Activated naive CD8-positive, alpha-beta T cell treated with anti-CD3 and anti-CD28 coated beads, Interleukin-2, amount 10 ng/mL, durations not matched to agents 7 days and 5 days (primary cell): ENCODE measurements at places on chromosomes 7 and 10.

DNA sequence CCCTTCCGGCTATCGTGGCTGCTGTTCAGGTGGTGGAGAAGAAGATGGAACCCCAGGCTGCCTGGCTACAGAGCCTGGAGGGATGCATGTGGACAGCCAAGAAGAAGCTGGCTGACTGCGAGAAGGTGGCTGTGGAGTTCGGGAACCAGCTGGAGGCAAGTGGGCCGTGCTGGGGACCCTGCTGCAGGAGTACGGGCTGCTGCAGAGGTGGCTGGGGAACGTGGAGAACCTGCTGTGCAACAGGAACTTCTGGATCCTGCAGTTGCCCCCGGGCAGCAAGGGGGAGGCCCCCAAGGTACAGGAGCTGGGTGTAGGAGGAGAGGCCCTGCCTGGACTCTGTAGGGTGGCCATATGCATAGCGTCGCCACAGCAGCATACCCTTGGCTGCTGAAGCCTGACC is 25.6 kb downstream of the ZNF783 start:
- H3K27me3 ChIP-seq, result peaks cover 4% of the 10 kb centered on the region
- H3K36me3 ChIP-seq, result peaks cover under 1% of the 10 kb centered on the region
- peak overlapping the region; percentile 26 for H3K27ac ChIP-seq
- DNase-seq, result no peak
- peaks cover 41% of the 10 kb centered on the region for H3K4me1 ChIP-seq

- no peak for DNase-seq
- no peak overlapping the region for H3K27ac ChIP-seq
- no peak overlapping the region for H3K4me3 ChIP-seq
- H3K36me3 ChIP-seq, result no peaks in the 10 kb centered on the region
- H3K27me3 ChIP-seq, result no peaks in the 10 kb centered on the region
These were observed 71.1 kb upstream of the FZD1 start for GRCh38 chr7:91193141-91193540.

DNA sequence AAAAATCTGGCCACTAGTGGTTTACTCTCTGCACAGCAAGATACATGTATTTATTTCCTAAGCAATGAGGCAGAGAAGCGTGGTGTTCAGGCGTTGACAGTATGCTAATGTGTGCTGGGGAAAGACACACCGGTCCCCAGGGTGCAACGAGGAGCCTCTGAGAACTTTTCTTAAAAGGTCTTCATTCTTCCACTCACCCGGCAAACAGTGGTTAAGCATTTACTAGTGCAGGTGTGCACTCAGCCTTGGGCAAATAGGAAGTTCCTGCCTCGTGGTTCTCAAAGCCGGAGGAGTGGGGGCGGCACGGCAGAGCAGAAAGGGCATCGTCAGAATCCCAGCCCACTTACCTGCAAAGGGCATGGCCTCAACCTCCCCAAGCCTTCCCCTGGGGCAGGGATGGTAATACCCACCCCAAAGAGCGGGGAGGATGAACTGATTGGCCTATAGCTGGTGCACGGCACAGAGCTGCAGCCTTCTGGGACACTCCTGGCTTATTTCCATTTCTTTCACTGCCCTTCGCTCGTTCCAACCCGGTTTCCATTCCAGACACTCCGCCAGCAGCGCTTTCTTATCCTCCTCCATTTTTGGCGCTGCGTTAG is 184.3 kb upstream of the CTBP2 start:
- H3K27ac ChIP-seq, result no peak overlapping the region
- no peak overlapping the region for H3K4me3 ChIP-seq
- H3K4me1 ChIP-seq, result no peaks in the 10 kb centered on the region
- H3K27me3 ChIP-seq, result no peaks in the 10 kb centered on the region

DNA sequence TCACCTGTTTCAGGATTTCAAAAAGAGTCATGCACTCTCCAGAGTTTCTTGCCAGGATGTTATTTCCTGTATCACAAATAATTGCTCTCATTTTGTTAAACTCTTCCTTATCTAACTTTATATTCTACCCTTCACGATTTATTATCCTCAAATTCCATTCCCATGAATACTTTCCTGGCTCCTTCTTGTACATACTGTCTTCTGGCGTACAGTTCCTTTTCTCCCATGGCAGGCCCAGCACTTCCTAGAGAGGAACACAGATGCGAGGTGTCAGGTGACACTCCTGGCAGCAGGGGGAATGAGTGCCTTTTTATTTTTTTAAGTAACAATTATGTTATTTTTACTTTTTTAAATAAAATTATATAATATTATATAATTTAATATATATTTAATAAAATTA is 411.9 kb downstream of the TFEC start:
- no peaks in the 10 kb centered on the region for H3K27me3 ChIP-seq
- no peak overlapping the region for H3K27ac ChIP-seq
- no peaks in the 10 kb centered on the region for H3K4me1 ChIP-seq

DNA sequence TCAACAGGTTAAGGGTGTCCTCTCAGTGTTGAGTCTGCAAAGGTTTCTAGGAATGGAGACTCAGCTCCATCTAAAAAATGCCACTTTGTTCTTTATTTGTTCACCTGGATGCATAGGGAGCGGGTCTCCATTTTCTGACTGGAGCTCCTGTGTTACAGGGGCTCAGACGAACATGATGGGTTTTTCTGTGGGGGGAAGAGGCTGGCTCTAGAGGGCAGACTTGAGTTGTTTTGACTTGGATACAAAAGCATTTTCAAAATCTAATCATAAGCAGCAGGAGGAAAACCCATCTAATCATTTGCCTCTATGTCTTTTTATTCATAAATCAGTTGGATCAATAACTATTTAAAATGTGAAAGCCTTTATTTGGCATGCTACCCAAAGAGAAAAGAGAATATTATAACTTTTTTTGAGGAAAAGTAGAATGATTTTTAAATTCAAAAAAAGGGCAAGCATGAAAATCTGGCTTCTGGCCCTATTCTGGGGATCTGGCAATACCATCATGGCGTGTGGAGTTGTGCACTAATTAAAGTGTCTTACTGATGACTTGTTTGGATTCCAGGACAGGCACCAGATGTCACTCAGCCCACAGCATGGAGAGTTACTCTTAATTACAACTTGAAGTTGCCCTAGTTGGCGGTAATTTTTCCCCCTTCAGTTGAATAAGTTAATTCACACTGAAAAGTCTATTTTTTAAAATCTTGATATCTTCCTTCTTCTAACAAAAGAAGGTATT is 594.9 kb downstream of the REEP3 start:
- H3K36me3 ChIP-seq, result no peaks in the 10 kb centered on the region
- peaks cover 4% of the 10 kb centered on the region for H3K4me1 ChIP-seq
- H3K27ac ChIP-seq, result no peak overlapping the region
- H3K27me3 ChIP-seq, result peaks cover 2% of the 10 kb centered on the region
- DNase-seq, result no peak

DNA sequence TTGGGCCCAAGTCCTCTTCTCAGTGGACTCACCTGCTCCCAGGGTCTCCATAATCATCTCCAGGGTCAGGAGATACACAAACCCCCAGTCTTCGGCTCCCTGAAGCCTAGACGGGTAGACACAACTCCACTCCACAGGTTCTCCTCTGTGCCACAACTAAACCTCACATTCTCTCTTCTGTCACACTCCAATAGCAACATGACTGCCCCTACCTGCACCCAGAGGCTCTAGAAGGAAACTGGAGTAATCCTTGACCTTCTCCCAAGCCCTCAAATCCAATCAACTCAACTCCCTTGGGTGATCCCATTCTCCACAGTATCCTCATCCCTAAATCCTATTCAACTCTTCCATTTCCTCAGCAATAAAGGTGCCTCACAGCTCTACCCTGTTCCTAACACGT is 16.2 kb downstream of the HNRNPF start:
- peaks cover 64% of the 10 kb centered on the region for H3K36me3 ChIP-seq
- H3K27ac ChIP-seq, result peak overlapping the region; percentile 26
- peaks cover 62% of the 10 kb centered on the region for H3K4me1 ChIP-seq
- H3K4me3 ChIP-seq, result peak overlapping the region; percentile 12
- no peak for DNase-seq
- no peaks in the 10 kb centered on the region for H3K27me3 ChIP-seq

DNA sequence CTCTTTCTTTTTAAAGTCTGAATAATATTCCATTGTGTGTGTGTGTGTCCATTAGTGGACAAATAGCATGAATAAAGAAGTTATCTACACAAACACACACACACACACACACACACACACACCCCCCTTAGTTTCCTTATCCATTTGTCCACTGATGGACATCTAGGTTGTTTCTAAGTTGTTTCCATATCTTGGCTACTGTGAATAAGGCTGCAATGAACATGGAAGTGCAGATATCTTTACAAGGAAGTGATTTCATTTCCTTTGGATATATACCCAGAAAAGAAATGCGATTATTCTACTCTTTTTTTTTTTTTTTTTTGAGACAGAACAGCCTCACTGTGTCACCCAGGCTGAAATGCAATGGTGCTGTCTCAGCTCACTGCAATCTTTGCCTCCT is 113.5 kb downstream of the MBL2 start:
- no peak overlapping the region for H3K27ac ChIP-seq
- H3K27me3 ChIP-seq, result no peaks in the 10 kb centered on the region
- H3K36me3 ChIP-seq, result no peaks in the 10 kb centered on the region
- no peak overlapping the region for H3K4me3 ChIP-seq
- H3K4me1 ChIP-seq, result no peaks in the 10 kb centered on the region
- no peak for DNase-seq

DNA sequence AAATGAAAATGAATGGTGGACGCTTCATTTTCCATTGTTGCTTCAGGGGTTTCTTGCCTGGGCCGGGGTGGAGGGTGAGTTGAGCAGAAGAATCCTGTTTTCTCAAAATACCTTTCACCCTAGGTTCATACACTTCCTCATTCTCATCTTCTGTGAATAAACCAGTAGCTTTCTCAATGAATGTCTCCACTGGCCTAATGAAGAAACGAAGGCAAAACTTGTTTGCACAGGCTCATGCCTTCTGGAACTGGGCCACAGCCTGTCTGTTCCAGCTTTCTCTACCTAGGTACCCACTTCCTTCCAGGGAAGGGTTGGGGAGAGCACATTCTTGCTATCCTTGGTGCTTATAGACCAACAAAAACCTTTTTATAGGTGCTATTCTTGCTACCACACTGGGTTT is 21.3 kb downstream of the STMP1 start:
- H3K4me1 ChIP-seq, result peaks cover 13% of the 10 kb centered on the region
- H3K27ac ChIP-seq, result no peak overlapping the region
- peaks cover 2% of the 10 kb centered on the region for H3K27me3 ChIP-seq
- DNase-seq, result no peak
- peaks cover 7% of the 10 kb centered on the region for H3K36me3 ChIP-seq

DNA sequence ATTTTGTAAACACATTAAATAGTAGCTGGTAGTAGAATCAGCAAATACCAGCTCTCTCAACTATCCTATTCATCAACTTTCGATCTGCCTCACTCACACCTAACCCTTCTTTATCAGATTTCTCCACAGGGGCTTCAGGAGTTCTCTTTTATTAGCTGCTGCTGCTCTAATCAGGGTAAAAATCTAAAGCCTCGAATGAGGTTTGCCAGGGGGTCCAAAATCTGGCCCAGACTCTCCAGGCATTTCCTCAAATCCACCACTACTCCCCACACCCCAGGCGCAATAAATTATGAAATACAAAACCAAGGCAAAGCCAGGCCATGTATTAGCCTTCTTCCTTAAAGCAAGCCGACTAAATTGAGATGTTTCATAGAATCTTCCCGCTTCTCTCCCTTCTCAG is 2.3 kb downstream of the RNF216 start:
- H3K36me3 ChIP-seq, result peaks cover 11% of the 10 kb centered on the region
- peak overlapping the region; percentile 37 for H3K4me3 ChIP-seq
- peaks cover 43% of the 10 kb centered on the region for H3K4me1 ChIP-seq
- no peak for DNase-seq

- H3K36me3 ChIP-seq, result peaks cover 15% of the 10 kb centered on the region
- H3K4me1 ChIP-seq, result peaks cover 24% of the 10 kb centered on the region
- H3K27me3 ChIP-seq, result no peaks in the 10 kb centered on the region
- DNase-seq, result peak; percentile 86
- peak within 1 kb of the TSS; percentile 99 for H3K4me3 ChIP-seq
- peak within 1 kb of the TSS; percentile 94 for H3K27ac ChIP-seq
These were observed at the start of the genes MRM2 and NUDT1 for GRCh38 chr7:2241580-2242540. Gene MRM2, minus strand, starts transcription at chr7:2242205. Its CDS starts 36 bp downstream, at chr7:2242169. Gene NUDT1, plus strand, starts transcription at chr7:2242226. Its CDS starts 2,349 bp downstream, at chr7:2244575.

- no peaks in the 10 kb centered on the region for H3K4me1 ChIP-seq
- no peaks in the 10 kb centered on the region for H3K27me3 ChIP-seq
- H3K27ac ChIP-seq, result no peak overlapping the region
These were observed 75.9 kb upstream of the ZNF746 start for GRCh38 chr7:149573519-149573918.

DNA sequence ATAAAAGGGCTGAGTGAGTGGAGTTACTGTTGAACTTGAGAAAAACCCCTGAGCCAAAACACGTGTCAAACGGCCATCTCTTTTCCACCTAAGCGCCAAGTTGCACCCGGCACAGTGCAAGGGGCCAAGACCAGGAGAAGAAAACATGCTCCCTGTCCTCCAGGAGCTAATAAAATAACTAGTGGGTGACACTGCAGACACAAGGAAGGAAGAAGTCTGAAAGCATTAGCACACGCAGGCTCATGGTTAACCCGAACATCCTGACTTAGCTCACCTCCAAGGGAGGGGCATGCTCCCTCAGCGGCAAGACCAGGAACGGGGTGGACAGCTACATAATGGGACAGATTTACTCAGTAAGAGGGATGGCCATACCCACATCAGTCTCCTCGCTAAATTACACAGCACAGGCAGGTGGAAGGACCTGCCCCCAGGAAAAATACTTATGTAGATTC is 65.0 kb downstream of the PIP4K2A start:
- peaks cover 34% of the 10 kb centered on the region for H3K36me3 ChIP-seq
- H3K27ac ChIP-seq, result peak overlapping the region; percentile 93
- no peak for DNase-seq
- H3K4me3 ChIP-seq, result peak overlapping the region; percentile 78

GRCh38 chr7:20794676-20795075 is 8.0 kb upstream of the SP8 start:
- H3K4me1 ChIP-seq, result peaks cover 16% of the 10 kb centered on the region
- H3K27ac ChIP-seq, result no peak overlapping the region
- no peak for DNase-seq
- H3K4me3 ChIP-seq, result no peak overlapping the region
- no peaks in the 10 kb centered on the region for H3K36me3 ChIP-seq

DNA sequence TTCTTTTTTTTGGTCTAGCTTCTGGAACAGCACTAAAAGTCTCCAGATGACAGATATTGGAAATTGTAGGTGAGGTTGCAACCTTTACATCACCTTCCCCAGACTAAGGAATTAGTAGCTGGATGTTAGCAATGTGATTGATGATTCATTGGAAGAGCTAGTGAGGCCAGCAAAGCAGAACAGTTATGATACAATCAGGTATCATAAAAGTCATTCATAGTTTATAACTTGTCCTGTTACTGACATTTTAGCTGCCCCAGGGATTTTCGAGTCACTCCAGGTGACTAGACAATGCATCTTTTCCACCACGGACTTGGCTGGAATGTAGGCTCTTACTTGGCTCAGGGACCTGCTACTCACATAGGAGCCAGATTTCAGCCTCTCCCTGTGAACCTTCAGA is 15.9 kb upstream of the TCF7L2 start:
- peaks cover 8% of the 10 kb centered on the region for H3K27me3 ChIP-seq
- no peak for DNase-seq
- H3K27ac ChIP-seq, result no peak overlapping the region
- no peaks in the 10 kb centered on the region for H3K36me3 ChIP-seq
- H3K4me1 ChIP-seq, result no peaks in the 10 kb centered on the region
- no peak overlapping the region for H3K4me3 ChIP-seq
